Stimulated activated CD8-positive, alpha-beta memory T cell treated with anti-CD3 and anti-CD28 coated beads, Interleukin-2, amount 100 ng/mL, for 48 hours (primary cell): ENCODE measurements at places on chromosomes 16 and 17.

- DNase-seq: no peak
Observed at GRCh38 chr17:46163929-46164594, 29.2 kb downstream of the KANSL1 start.

DNA sequence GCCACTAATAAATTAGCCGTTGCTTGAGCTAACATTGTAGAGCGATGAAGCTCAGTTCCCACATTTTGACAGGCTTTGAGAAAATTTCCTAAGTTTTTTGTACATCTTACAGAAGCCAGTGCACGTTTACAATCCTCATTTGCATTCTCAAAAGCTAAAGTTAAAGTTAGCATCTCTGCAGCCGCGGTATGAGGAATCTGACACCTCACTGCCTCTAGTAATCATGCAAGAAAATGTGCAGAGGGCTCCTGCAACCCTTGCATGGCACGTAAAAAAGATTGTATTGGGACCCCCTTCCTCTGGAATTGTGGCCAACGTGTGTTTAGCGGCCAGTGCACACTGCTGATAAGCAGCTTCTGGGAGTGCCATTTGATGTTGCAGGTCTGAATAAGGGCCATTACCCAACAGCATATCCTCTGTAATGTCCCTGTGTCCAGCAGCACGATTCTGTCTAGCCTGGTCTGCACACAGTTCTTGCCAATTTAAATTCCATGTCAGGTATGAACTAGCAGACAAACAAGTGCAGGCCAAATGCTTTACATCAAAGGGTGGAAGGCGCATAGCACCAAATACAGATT lies 12.4 kb upstream of the ZNF689 start:
- DNase-seq: no peak

DNA sequence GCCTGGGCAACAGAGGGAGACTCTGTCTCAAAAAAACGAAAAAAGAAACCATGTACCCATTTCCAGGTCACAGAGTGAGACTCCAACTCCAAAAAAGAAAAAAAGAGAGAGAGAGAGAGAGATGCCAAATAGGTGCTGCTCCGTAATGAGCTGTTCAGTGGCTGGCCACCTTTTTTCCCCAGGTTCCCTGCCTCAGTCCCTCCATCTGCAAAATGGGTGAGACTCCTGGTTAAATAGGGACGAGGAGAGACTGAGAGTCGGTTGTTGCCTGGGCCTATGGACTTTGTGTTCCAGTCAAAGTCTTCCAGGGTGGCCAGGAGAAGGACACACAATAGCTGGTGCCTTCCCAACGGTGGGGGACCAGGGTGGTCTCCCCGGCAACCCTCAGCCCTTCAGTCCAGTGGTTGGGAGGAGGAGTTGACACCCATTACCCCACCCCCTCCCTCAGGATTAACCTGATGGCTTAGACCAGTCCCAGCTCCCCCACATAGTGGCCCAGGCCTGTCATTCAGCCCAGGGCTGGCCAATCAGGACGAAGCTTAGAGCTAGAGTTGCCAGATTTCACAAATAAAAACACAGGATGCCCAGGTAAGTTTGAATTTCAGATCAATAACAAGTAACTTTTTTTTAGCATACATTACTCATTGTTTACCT lies 258.2 kb downstream of the PARN start:
- DNase-seq: no peak

- DNase-seq: no peak
Observed at GRCh38 chr17:46720408-46720807, 98.1 kb downstream of the WNT3 start.

DNA sequence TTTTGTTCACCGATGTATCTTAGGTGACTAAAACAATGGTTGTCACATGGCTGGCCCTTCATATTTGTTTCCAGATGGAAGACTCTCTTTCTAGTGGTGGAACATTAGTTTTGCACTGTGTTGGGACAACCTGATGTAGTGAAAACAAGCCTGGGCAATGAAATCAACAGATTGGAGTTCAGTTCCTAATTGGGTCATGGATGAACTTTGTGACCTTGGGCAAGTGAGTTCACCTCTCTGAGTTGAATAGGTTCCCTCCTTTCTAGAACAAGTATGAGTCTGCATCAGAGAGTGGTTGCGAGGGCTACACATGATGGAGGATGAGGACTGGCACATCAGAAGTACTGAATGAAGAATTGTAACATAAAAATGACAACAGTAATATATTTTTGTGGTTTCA lies 2.1 kb upstream of the NKD1 start:
- no peak for DNase-seq

DNA sequence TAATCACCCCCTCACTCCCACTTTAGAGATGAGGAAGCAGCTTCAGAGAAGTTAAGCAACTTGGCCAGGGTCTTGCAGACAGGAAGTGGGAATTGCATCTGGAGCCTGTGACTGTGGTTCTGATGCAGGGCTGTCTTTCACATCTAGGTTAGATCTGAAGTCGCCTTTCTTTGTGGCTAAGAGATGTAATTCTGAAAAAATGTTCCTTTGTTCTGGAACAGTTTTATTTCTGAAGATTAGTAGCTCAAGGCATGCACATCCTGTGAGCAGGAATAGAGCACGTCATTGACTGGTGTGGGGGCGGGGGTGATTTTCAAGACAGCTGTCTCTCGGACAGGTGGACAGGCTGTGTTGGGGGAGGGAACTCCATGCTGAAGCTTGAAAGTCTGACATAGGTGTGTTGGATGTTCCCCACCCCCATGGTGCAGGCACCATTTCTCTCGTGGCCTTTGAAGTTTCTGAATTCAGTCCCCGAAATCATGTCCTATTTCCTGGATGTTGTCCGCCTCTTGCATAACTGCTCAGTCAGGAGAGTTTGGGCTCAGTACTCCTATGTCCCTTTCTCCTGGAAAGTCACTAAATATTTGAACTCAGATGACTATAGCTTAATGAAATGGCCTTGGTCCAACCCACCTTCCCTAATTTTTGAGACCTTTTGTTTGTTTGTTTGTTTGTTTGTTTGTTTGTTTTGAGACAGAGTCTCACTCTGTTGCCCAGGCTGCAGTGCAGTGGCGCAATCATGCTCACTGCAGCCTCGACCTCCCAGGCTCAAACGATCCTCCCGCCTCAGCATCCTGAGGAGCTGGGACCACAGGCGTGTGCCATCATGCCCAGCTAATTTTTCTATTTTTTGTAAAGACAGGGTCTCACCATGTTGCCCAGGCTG lies 21.0 kb upstream of the HERPUD1 start:
- no peak for DNase-seq

DNA sequence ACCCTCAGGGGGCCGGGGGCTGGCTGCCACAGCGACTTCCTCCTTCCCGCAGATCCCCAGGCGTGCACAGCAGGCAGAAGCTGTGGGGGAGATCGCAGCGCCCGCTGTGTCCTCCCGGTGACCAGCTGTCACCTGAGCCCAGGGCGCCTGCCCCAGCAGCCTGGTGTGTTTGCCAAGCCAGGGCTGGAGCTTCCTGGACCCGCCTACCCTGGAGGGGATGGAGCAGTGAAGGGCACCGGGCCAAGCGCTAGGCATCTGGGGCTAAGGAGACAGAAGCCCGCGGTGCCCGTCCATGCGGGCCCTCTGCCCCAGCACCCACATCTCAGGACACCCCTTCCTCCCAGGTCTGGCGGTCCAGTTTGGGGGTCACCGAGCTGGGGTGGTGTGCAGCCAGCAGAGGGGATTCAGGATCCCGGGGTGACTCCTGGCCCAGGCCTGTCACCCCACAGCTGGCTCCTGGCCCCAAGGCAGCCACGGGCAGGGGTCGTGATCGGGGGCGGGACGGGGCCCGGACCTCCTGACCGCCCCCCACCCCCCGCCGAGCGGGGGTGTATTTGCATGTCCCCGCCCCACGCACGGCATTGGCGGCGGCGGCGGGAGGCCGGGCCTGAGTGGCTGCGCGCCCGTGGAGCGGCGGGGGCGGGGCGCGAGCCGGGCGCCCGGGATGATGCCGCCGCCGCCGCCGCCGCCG lies at the start of gene RAB26:
TSS of gene RAB26 (plus strand) at position 645 of the 691 bp plus-strand sequence. CDS start 159 bp downstream, outside the sequence.
- no peak for DNase-seq

DNA sequence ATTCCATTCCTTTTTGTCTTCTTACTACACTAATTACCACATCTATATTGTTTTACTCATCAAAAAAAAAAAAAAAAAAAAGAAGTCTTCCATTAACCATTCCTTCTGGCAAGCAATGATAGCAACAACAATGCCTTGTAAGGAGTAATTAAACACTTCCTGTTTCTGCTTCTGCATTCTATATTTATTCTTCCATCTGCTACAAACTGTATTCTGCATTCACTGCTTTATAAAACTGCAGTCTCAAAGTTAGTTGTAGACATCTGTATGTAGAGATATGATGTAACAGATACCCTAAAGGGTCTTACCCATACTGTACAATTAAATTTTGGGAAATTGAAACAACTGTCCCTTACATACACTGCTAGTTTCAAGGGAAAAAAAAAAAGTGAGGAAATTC lies 28.7 kb upstream of the ABCA6 start:
- DNase-seq: no peak

GRCh38 chr16:15811481-15812400 lies 45.1 kb downstream of the MYH11 start:
- DNase-seq: no peak

DNA sequence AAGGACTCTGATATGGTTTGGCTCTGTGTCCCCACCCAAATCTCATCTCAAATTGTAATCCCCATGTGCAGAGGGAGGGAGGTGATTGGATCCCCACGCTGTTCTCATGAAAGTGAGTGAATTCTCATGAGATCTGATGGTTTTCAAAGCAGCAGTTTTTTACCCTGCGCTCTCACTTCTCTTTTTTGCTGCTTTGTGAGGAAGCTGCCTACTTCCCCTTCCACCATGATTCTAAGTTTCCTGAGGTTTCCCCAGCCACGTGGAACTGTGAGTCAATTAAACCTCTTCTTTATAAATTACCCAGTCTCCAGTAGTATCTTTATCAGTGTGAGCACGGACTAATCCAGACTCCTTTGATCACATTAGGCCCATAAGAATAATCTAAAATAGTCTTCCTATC lies 719.7 kb upstream of the CDH8 start:
- no peak for DNase-seq

DNA sequence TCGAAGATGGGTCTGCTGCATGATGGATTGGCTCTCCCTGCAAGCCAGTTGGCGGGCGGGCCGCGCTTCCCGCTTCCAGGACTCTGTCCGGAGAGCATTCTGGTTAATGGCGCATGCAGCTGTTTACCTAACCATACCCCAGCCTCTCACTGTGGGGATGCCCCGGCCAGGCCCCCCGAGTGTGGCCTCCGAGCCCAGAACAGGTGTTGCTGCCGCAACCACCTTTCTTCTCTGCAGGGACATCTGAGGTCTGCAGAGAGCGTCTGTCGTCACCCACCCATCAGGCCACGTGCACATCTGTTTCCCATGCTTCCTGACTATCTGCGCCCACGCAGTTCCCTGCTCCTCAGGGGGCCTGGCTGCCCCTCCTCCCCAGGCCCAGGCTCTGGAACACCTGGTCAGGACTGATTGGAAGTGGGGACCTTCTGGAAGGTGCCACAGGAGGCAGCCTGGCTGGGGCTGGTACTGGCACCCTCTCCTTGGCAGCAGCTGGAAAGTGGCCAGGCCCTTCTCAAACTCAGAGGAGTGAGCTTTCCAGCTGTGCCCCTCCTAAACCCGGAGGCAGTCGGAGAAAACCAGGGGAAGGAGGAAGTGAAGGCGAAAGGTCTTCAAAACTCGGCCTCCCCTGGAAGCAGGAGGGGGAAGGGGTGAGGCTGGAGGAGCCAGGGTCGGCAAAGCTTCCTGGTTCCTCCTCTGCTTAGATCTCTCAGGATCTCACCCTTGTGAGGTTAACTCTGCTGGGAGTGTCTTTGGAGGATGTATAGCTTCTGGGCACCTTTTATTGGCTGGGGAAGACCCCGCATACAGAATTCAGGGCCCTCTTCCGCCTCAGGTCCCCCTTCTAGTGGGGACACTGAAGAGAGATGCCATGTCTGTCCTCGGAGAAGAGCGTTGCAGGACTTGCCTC lies 64.5 kb upstream of the CIBAR2 start:
- DNase-seq: no peak

DNA sequence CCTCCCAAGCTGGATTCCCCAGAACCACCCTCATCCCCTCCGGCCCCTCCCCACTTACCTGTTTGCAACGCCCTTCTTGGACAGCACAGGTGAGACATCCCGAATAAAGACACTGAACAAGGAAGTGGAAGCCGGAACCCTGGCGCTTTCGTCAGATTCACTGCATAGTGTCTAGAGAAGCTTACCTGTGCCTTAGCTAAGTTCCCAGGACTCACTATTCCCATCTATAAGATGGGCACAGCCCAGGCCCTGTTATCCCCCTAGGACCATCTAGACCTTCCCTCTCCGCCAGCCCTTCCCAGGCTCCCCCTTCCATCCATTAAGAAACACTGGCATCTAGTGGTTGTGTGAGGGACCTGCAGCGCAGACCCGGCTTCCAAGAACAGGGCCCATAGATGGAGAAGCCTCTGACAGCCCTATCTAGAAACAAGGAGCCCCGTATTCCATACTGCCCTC lies 26.9 kb upstream of the RPL38 start:
- DNase-seq: peak; percentile 21

- DNase-seq: no peak
Observed at GRCh38 chr16:57726433-57726947, 9.1 kb upstream of the KATNB1 start.

DNA sequence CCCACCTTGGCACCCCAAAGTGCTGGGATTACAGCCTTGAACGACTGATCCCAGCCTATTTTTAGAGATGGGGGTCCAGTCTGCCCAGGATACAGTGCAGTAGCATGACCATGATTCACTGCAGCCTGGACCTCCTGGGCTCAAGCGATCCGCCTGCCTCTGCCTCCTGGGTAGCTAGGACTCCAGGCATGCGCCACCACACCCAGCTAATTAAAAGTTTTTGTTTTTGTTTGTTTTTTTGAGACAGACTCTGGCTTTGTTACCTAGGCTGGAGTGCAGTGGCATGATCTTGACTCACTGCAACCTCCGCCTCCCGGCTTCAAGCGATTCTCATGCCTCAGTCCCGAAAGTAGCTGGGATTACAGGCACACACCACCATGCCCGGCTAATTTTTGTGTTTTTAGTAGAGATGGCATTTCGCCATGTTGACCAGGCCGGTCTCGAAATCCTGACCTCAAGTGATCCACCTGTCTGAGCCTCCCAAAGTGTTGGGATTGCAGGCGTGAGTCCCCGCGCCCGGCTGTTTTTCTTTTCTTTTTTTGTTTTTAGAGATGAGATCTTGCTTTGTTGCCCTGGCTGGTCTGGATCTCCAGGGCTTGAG lies 2.3 kb upstream of the PAFAH1B1 start:
- DNase-seq: no peak

- no peak for DNase-seq
Observed at GRCh38 chr17:50189550-50190292, 11.7 kb downstream of the COL1A1 start.
